ENCODE measurements at places on chromosomes 3 and 15.

DNA sequence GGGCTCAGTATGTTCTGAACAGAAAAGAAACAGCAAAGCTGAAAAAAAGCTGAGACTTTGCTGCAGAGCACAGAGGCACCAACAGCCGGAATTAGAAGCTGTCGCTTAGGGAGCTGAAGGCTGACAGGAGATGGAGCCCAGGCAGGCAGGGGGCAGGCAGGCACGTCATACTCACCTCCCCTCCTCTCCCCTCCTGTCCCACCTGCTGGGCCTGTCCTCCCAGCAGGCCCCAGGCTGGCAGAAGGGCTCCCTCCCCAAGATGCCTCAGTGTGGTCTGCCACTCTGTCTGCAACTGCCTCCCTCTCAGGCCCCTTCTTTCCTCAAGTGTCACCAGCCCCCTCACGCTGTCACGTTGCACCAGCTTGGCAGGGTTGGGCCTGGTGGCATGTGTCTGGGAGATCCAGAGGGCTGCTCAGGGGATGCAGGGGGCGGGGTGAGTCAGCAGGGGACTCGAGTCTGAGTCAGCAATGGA is 3.2 kb upstream of the ANKRD63 start:
- no peak for DNase-seq

DNA sequence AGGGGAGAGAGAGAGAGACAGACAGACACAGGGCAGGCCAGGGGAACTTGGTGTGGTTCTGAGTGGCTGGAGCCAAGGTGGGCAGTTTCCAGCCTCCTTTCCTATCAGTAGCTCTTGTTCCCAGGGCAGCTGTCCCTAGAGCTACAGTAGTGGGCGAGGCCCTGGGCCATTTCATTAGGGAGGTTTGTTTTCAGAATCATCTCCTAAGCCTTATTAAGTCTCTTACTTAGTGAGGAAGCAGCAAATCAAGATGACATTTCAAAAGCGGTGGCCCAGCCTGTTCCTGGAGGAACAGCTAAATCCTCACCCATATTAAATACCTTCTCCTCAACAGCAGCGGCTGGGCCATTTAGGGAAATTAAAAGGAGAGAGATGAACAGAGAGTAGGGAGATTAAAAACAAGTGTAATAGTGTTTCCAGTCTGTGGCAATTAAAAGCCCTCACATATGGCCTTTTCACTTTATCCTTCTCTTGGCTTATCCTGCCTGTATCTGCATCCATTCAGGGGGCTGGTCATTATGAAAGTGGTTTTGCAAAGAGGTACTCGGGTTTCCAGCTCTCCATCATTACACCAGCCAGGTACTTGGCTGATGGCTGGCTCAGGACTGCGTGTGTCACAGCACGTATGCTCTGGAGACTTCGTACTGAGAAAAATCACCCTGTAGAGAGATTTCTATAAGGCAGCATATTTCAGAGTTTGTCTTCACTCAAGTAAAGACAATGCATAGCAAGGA is 91.9 kb upstream of the PRR23C start:
- no peak for DNase-seq

DNA sequence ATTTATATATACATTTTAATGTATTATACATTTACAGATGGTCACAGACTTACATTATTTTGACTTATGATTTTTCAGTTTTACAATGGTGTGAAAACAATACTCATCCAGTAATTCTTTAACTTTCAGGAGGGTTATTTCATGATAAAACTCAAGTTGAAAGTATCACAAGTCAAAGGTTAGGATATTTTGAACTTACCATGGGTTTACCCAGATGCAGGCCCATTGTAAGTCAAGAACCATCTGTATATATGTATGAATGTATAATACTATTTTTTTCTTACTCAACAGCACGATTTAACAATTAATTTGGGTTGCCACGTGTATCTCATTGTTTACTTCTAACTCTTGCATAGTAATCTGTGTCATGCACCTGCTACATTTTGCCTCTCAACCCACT is 1002.0 kb downstream of the OTOL1 start:
- DNase-seq = no peak

DNA sequence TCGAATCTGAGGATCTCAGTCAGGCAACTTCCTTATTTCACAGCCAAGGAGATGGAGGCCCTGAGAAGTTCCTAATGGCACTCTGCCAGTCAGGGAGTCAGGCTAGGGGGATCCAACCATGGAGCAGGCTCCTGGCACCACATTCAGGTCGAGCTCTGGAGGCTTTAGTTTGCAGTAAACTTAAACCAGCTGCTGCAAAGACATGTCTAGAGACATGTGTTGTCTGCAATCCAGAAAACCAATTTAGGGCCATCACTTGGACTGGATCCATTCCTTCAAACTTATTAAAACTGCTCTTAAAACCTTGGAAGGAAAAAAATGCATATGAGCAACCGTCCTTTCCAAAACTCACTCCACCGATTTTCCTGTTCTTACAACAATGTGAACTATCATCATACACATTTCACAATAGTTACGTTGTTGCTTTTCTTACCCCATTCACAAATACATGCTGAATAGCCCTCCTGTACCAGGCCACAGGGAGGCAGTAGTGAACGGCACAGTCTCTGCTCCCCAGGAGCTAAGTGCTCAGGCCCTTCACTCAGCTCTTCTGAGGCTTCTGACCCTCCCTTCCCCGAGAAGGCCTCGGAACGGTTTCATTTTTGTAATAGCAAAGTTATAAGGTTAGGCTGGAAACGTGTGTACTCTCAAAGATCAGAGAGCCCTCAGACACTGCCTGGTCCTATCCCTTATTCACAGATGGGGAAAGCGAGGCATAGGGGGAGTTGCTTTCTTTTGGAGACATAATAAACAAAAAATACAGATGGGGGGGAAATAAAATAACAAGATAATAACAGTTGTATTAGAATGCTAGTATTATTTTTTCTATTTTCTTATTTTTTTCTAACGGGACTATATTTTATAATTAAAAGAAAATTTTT is 20.1 kb downstream of the RFT1 start:
- no peak for DNase-seq

GRCh38 chr15:74179101-74179841 is 5.8 kb downstream of the ISLR start:
- no peak for DNase-seq

GRCh38 chr3:45182915-45183871 is 37.0 kb upstream of the CDCP1 start:
- no peak for DNase-seq

DNA sequence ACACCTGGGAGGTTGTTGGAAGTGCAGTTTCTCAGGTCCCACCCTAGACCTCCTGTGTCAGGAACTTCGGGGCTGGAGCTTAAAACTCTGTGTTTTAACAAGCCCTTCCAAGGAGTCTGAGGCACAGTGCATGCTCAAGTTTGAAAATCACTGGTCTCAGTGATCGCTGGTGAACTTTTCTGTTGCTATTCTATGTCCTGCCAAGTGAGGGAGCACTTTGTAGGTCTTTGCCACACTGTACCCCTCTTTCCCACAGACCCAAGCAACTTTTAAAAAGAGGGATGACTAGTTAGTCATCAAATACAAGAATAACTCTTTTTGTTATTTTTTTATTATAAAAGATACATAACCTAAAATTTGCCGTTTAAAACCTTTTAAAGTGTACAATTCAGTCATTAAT is 133.7 kb downstream of the AGBL1 start:
- DNase-seq = no peak
